ENCODE measurements at places on chromosomes 1 and 21.
A peak's percentile ranks its signal among the peaks of the same experiment; 100 is the strongest.

GRCh38 chr1:215600258-215600792, 33.2 kb downstream of the KCTD3 start:
- DNase-seq: no peak

DNA sequence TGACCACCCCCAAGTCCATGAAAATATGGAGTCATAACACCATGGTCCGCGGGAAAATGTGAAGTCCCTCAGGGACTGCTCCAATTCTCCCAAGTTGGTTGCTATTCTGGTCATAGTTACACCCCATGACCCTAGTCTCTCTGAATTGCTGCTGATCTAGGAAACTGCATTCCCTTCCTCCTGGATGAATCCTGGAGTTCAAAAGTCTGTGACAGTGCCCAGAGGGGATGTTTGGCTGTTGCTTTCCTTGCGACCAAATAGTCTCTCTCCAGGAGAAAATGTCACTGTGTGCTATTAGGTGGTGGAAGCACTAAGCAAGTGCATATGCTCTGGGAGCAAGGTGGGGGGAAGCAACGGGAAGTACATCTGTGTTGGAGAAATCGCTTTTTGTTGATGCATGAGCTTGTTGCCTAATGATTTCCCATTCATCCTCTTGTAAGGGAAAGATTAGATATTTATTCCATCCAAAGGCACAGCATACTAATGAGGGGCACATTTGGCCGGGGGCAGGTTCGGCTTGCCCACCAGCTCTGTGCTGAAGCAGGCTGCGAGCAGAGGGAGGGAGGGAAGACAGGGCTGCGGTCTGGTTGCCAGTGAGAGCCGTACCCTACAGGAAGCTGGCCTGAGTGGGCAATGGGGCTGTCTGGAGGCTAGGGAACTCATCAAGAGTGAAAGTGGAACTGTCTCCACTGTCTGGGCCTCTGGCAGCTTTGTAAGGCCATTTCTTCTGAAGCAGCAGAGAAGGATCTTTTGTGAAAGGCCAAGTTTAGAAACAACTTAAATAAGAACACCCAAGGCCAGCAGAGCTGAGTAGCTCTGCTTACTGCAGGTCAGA, 27.2 kb downstream of the SYT6 start:
- no peak for DNase-seq

DNA sequence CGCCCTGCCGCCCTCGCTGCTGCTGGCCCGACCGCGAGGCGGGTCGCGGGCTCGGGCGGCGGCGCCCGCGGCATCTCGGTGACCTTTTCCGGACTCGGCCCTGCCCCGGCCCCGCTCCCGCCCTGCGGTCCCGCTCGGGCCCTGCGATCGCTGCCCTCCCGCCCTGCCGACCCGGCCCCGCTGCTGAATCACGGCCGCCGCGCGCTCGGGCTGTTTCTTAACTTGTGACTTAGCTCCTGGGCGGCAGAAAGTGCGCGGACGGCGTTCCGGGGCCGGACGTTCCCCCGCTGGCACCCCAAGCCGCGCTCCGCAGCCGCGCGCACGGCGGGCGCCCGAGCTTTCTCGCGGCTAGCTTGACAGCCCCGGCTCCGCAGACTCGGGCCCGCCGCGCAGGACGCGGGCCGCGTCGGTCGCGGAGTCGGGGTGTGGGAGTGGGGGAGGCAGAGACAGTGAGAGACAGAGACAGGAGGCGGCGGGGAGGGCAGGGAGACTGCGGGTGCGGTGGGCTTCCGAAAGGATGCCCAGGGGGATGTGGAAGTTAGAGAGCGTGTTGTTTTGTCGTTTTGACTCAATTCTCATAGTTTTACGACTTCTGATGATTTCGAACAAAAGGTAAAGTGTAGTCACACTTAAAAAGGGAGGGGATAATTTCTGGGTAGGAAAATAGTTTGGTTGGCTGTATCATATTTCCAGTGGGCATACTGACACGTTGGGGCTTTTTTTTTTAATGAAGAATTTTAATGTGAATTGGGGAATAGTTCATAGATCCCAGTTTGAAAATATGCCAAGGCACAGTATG, 49.8 kb downstream of the PRDM2 start:
- peak; percentile 21 for DNase-seq

- DNase-seq: no peak
Measured at GRCh38 chr1:95380909-95381308, 146.9 kb downstream of the RWDD3 start.

DNA sequence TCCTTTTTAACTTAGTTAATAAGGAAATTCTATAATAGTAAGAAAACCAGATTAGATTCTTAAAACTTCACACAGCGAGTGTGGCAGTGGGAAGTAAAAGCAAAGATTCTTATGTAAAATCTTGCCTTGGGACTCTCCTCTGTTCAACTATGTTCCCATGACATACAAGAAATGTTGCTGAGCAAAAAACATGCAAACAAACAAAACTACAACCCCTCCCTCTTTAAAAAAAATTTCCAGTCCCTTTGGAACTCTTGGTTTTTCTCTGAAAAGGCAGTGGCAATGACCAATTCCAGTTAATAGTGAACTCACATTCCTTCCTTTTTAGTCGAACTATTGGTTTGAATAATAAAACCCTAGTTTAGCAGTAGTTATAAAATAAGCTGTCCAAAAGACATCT, 453.1 kb upstream of the ZRANB2 start:
- no peak for DNase-seq

- DNase-seq: no peak
Measured at GRCh38 chr21:14993115-14993514, 71.7 kb downstream of the NRIP1 start.

DNA sequence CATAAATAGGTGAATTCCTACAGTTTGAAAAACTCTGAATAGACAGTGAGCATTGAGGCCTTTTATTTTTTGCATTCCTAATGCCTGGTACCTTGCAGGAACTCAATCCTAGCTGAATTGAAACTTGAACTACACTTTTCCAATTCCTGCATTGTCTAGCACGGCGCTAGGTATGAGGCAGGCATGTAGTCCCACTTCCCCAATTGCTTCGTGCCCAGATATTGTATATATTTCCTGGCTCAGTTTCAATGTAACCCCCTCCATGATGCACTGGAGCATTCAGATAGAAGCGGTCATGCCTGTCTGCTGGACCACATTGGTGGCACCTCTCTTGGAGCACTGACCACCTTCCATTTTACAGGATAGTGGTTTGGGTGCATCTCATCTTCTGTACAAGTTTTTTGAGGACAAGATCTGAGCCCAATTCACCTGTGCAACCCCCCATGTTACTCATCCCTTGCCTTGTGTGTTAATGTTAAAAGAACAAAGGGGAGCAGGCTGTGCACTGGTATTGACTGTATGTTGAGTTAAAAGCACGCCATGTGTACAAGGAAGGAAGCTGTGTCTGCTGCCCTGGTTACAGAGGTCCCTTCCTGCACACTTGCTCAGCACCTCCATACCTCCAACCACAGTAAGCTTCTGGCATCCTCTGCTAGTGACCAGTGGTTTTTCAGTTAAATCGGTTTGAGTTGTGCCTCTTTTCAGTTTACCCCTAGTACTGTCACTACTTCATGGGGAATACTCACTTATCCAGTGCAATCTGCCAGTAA, 10.0 kb upstream of the RAB7B start:
- DNase-seq: no peak

- DNase-seq: no peak
Measured at GRCh38 chr1:35080171-35080854, 1.1 kb downstream of the ZMYM1 start.

DNA sequence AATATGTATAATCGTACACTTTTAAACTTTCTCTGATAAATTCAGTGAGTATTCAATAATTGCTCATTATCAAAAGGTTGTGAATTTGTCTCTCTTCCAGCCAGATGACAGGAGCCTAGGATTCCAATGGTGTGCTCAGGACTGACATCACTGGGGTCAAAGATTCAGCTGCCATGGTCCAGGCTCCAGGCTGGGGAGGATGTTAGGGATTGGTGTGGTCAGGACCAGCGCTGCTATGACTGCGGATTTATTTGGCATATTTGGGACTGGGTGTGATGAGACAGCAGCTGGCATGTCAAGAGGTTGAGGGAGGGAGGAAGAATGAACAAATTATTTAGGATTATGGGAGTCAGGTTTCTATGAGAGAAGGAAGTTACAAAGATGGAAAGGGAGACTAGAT, 48.2 kb upstream of the ABCA4 start:
- no peak for DNase-seq

DNA sequence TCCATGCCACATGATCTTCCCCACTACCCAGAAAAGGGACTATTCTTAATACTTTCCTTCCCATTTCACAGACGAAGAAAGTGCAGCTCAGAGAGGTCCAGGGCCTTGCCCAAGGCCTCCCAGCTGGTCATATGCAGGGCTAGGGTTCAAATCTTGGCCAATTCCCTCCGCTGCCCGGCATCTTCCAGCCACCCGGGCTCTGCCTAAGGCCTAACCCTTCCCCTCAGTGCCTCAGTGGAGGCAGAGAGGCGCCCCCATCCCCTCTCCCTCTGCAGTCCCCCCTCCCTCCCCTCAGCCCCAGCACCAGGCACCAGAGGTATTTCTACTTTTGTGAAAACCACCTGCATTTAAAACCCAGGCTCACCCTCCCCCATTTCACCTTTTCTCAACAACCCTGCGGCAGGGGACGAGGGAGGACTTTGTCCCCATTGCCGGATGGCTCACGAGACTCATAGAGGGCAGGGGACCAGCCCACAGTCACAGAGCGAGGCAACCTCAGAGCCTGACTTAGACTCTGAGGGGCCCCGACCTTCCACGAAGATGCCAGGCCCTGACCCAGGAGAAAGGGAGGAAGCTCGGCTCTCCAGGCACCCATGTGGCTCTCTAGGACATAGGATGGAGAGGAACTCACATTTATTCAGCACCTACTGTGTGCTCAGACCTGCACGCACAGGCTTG, 12.3 kb downstream of the LAPTM5 start:
- no peak for DNase-seq

GRCh38 chr21:15401331-15401730, 328.5 kb upstream of the USP25 start:
- DNase-seq: no peak

DNA sequence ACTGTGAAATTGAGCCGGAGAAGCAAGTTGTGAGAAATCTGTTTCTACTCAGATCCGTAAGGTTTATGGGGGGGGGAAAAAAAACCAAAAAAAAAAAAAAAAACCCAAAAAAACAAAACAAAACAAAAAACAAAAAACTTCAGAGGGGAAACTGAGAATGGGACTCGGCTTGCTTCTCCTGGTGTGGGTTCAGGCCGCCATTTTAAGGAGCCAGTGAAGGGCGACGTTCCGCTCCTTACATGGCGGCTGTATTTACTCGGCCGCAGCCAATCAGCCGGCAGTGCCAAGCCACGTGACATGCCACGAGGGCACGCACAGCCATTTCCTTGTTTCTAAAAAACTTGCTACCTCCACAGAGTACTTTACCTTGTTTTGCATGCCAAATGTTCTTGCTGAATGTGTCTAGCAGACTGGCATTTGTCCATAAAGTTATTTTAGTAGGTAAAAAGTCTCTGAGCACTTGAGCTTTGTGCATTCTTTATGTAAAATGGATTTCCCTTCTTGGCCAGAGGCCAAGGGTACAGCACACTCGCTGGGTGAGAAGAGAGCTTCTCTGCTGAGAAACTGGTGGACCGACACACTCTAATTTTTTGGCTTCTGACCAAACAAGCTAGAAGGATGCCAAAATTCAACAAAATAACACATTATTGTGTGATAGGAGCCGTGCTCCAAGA, 101.8 kb downstream of the NFIA start:
- no peak for DNase-seq

- no peak for DNase-seq
Measured at GRCh38 chr1:169115891-169116585, 9.5 kb downstream of the ATP1B1 start.

- DNase-seq: no peak
Measured at GRCh38 chr1:30919025-30919881, 10.7 kb upstream of the SDC3 start.

DNA sequence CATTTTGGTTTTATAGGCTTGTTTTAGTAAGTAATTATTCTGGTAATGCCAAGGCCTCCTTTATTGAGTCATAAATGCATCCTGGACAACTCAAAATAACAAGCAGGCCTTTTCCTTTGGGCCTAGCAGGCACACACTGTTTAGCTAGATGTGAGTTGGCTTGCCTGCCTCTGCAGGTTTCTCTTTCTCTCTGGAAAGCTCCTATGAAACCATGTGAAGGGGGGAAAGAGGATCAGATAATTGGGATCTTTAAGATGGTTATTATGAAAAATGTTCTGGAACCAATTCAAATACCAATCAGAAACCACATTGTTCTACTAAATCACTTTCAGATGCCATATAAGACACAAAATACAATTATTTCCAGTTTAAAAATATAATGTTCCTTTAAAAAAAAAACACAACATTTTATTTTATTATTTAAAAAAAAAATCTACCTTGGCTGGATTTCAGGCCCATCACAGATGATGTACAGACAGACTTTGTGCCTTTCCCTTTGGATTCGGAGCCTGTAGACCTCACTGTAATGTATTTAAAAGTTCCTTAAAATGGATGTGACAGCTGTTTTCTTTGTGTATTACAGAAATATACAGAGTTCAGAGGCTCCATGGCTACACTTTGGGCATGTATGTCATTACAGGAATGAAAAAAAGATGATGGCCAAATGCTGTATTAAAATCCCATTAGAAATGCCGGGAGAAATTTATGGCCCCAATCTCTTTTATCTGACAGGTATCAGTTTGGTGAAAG, 80.2 kb downstream of the NTMT2 start:
- no peak for DNase-seq

DNA sequence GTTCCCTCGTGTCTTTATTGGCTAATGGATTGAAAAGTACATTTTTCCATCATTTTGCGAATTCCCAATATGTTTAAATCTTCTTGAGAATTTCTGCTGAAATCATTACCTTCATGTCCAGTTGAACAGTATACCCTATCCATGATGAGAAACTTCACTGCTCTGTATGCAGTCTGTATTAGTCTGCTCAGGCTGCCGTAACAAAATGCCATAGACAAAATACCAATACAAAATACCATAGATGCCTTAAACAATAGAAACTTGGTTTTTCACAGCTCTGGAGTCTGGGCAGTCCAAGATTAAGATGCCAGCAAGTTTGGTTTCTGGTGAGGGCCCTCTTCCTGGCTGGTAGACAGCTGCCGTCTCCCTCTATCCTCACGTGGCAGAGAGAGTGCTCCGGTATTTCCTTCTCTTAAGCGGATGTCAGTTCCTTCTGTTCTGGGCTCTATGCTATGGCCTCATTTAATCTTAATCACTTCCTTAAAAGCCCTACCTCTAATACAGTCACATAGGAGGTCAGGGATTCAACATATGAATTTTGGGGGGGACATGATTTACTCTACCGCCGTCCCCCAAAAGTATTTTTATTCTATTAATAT, 27.0 kb downstream of the CXADR start:
- DNase-seq: no peak

DNA sequence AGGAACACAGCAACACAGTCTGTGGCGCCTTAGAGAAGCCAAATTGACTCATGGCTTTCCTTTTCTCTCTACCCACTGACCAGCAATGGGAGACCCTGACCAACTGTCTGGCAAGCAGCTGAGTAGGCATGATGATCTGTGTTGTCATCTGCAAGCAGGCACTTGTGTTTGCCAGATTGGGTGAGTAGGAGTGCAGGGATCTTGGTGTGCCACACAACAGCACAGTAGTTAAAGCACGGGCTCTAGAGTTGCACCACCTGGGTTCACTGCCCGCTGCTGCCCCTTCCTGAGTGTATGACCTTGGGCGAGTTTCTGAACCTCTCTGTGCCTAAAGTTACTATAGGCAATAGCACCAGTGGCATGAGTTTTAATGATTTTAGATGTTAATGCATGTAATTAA, 95.7 kb upstream of the CD53 start:
- no peak for DNase-seq

Measured in stimulated activated CD8-positive, alpha-beta memory T cell treated with anti-CD3 and anti-CD28 coated beads, Interleukin-4, amount 100 ng/mL, for 4 hours (primary cell).